ENCODE measurements at places on chromosomes 1 and 21.

DNA sequence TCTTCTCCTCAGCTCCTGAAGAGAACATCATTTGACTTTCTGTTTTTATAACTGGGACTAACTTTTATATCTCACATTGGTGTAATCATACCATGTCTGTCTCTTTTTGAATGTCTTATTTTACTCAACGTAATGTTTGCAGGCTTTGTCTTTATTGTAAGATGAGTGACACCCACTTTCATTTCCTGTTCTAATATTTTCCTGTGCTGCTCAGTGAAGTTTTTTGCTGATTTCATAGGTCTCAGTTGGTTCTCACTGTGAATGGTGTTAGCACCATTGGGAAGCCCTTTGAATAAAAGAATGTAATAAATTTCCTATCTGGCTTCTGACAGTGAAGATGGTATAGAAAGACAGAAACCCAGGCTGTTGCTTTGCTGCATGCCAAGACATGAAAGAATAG is 84.0 kb downstream of the RAVER2 start:
- DNase-seq: no peak

- no peak for DNase-seq
Measured at GRCh38 chr1:39021426-39021825, 4.7 kb upstream of the NDUFS5 start.

DNA sequence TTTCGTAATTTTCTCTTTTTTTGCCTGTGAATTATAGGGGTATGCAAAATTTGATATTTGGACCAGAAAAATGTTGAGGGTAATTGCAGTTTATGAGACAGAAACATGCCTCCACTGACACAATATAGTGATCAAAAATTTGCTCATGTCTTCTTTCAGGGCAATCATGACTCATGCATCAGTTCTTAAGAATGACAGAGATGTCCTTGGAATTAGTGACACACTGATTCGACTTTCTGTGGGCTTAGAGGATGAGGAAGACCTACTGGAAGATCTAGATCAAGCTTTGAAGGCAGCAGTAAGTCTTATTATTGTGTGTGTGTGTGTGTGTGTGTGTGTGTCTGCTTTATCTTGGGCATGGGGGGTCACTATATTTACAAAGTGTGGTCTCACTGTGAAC is 27.5 kb downstream of the CTH start:
- DNase-seq: no peak

DNA sequence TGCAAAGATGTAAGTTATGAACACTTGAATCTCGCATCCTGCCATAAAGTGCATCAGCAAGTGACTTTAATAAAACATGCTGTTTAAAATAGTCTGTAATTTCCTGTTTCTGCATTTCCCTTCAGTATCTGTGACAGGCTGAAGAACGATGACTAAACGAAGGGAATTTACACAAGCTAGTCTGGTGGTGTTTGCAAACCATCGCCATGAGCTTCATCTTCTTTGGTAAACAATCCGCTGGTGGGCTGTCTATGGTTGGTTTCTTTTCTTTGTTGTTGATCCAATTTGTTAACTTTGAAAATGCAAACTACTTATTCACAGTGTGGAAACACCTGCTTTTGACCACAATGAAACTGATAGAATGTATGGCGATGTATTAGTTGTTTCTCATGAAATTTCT is 13.9 kb downstream of the SERTAD4 start:
- no peak for DNase-seq

DNA sequence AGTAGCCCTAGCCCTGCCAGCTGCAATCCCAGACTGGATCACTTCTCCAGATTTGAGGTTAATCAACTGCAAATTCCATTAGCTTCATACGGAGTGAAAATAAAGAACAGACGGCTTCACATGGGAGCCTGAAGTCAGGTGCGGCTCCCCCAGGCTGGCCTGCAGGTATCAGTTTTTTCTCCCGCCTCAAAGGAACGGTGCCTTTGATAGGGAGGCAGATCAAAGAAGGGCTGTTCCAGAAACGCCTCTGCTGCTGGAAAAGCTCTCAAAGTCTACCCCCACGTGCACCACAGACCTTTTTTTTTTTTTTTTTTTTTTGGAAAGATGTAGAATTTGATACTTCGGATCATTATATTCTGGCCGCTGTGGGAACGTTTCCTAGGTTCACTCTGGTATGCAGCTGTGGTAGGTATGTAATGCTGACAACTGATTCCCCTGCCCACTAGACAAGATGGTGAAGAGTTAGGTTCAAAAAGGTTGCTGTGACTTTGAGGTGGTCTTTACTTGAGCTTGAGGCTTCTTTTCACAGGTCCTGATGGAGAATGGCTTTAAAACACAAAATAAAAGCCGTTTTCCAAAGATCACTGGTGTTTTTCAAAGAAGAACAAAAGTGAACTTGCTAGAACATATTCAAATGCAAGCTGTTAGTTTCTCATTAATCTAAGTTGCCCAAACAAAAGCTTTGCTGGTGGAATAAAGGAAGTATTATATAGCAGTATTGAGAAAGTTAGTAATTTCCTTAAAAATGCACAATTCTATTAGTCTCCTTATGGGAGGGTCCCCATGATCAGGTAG is 189.0 kb upstream of the NFIA start:
- DNase-seq: no peak

GRCh38 chr1:46622344-46622743 is 5.7 kb upstream of the MOB3C start:
- DNase-seq: peak; percentile 22

GRCh38 chr1:75632350-75632949 is 21.5 kb upstream of the SLC44A5 start:
- DNase-seq: peak; percentile 40

DNA sequence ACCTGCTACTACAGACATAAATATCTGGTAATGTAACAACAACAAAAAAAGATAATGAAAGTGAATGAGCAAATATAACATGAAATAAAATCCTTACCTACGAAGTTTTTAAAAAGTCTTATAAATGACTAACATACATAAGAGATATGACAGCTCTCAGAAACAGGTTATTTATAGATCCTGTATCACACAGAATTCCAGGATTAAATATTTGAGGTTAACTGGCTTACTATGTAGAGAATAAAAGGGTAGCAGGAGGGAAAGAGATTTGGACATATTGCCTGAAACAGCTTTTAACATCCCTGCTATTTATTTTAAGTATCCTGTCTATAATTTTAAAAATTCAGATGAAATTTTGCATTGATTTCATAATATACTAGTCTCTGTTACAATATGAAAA is 16.3 kb downstream of the MYSM1 start:
- no peak for DNase-seq

- no peak for DNase-seq
Measured at GRCh38 chr21:25457411-25457810, 149.9 kb downstream of the MRPL39 start.

DNA sequence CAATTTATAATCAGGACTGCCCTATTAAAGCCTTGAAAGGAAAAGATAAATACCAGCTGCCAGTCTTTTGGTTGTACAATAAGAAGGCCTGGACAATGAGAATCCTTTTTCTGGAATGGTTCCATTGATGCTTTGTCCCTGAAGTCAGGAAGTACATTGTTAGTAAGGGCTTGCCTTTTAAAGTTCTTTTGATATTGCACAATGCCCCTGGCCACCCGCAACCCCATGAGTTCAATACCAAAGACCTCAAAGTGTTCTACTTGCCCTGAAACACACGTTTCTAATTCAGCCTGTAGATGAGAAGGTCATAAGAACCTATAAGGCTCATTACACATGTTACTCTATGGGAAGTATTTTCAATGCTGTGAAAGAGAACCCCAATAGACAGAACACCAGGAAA is 112.1 kb downstream of the OLFM3 start:
- DNase-seq: no peak

DNA sequence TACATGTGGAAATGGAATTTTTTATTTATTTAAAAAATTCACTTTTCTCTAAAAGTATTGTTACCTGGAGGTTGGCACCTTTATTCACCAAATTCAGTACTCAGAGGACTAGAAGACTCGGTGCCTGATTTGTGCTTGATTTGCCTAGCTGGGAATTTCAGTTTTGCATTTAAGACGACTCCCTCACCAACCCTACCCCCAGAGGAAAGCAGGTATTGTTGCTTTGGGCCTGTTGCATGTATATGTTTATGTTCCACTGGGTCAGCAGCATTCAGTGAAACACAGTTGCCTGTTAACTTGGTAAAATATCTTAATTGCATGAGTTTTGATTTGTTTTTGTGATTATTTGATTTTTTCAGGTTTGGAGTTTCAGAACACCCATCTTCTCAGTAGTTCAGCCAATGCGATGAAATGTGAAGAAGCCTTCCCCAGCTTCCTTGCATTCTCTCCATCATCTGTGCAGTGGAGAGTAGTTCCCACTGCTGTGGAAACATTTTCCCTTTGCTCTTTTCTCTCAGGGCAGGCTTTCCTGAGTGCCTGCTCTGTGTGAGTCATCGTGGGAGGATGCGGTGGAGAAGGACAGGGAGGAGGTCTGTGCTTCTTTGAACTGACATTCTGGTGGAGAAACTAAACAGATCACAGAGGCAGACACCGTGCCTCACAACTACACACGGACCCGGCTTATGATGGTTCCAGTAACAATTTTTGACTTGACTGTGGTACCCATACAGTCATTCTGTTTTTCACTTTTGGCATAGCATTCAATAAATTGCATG is 6.4 kb downstream of the ADARB1 start:
- no peak for DNase-seq

DNA sequence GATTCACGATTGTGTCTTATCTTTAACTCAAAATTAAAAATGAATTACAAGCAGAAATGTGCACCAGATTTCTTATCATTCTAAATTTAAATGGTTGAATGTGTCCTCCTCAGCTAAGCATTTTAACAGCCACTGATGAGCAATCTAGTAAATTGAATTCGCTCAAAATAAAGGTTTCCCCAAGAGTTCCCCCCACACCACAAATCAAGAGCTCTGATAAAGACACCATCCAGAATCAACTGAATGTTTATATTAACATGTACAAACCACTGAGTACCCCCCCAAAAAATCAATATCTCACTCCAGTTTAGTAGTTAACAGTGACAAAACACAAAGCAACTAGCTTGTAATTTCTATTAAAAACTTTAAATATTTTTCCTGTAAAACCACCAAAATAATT is 1.9 kb downstream of the GPBP1L1 start:
- DNase-seq: peak; percentile 24

- no peak for DNase-seq
Measured at GRCh38 chr1:51736702-51737101, 119.8 kb downstream of the OSBPL9 start.

GRCh38 chr1:19460535-19461219 is 24.7 kb downstream of the CAPZB start:
- DNase-seq: no peak

DNA sequence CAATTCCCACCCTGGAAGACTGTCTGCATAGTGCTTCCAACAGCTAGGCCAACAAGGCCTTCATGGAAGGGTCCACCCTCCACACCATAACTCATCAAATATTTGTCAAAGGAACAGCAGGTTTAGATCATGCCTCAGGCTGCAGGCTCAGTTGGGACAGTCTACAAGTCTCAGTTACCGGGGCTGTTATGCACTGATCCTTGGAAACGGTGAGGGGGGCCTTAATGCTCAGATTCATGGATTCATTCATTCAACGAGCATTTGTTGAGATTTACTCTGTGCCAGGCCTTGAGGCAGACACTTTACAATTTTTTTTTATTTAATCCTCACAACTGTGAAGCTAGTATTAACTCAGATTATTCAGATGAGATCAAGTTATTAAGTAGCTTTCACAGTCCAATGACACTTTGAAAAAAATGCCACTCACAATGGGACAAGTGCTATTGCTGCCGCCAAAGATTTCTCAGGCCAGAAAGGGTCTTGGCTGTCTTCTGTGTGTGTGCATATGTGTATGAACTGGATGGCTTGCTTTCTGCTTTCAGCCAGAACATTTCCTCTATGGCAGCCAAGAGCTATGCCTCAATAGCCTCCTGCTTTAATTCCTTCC is 8.9 kb upstream of the C1orf216 start:
- DNase-seq: no peak

GRCh38 chr1:3307359-3307758 is 147.1 kb upstream of the ARHGEF16 start:
- DNase-seq: no peak

DNA sequence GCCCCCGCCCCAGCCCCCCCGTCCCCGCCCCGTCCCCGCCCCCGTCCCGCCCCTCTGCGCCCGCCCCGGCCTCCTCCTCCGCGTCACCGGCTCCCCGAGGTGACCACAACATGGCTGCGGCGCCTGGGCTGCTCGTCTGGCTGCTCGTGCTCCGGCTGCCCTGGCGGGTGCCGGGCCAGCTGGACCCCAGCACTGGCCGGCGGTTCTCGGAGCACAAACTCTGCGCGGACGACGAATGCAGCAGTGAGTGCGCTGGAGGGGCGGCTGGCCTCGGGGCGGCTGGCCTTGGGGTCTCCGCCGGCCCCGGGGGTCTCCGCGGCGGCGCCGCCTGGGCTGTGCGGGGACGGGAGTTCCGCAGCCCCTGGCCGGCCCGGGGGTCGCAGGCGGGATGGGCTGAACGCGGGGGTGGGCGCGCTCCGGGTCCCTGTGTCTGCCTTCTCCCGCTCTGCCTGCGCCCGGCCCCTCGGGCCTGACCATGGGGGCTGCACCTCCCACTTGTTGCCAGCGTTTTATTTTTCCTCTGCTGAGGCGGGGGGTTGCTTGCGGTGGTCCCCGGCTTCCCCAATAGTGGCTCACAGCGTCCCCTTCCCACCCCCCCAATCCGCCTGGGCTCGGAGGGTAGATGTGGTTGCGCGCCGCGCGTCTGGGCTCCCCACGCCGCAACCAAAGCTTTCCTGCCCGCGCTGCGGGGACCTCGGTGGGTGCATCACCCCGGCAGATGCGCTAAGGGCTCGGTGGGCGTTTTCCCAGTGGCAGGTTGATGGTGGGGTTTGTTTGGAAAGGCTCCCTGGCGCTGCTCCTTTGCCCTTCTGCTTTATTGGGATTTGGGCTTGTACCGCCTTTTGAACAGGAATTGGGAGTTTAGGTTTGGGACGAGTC is at the start of gene MIA3:
TSS of gene MIA3 (plus strand) at position 97 of the 879 bp plus-strand sequence. CDS start at position 111, 14 bp downstream.
- peak; percentile 92 for DNase-seq

DNA sequence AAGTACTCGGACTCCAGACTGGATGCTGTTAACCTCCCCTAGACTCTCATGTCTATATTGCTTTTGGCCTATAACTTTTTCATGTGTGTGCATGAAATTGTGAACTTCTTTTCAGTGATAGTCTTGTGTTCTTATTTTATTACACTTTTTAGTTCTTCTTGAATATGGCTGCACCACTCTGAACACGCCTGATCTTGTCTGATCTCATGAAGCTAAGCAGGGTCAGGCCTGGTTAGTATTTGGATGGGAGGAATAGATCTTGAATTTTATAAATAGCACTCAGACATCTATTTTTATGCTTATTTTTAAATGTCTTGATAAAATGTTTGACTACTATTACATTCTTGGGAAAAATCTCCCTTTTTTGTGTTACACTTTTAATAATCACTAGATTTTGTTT is 22.4 kb downstream of the TCP10L start:
- no peak for DNase-seq

GRCh38 chr1:15314328-15315281 is 67.6 kb downstream of the FHAD1 start:
- no peak for DNase-seq

DNA sequence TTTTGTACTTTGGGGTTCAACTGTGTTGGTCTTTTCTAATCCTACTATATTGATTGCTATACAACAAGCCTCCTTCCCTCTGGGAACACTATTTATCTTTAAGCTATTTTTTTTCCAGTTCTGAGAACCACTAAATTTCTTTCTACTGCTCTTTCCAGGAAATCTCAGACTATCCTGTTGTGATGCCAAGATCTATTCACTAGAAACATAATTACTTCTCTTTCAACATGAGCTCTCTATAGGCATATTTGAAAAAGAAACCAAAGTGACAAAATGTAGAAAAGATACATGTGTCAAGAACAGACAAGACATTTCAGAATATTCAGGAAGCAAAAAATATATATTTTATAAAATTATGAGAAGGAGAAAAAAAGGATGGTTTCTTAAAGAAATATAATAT is 82.9 kb downstream of the SLC44A5 start:
- no peak for DNase-seq

GRCh38 chr21:34745557-34746255 is 76.9 kb downstream of the CLIC6 start:
- peak; percentile 65 for DNase-seq
